Activated CD4-positive, alpha-beta T cell treated with anti-CD3 and anti-CD28 coated beads for 24 hours (primary cell): ENCODE measurements at places on chromosomes 16 and 17.

DNA sequence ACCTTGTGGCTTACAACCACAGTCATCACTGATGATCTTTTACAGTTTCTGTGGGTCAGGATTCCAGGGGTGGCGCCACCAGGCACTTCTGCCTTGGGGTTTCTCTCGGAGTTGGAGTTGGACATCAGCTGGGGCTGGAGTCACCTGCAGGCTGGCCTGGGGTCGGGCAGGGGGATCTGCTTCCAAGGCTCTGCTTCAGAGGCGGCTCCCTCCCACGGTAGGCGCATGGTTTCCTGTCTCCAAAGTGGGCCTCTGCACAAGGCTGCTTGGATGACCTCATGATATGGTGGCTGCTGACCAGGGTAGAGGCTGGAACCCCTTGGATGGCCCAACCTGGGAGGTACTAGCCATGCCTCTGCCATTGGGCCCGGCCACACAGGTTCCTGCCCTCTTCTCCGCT, 170.6 kb upstream of the CIBAR2 start:
- no peak for DNase-seq

DNA sequence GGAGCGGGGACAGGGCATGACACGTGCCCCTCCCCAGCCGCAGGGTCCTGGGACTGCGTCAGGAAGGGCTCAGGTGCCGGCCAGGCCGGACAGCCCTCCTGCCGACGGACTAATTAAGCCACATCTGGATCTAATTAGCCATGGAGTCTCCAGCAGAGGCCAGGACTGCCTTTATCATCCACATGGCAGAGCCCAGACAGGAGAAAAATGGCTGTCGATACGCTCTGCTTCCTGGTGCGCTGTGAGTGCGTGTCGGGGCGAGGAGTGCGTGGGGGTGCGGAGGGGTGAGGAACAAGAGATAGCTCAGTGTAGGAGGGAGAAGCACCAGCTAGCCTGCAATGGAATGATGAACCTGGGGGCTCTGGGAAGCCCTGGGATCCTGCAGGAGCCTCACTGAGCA, 218.8 kb downstream of the IRF8 start:
- DNase-seq, result no peak

DNA sequence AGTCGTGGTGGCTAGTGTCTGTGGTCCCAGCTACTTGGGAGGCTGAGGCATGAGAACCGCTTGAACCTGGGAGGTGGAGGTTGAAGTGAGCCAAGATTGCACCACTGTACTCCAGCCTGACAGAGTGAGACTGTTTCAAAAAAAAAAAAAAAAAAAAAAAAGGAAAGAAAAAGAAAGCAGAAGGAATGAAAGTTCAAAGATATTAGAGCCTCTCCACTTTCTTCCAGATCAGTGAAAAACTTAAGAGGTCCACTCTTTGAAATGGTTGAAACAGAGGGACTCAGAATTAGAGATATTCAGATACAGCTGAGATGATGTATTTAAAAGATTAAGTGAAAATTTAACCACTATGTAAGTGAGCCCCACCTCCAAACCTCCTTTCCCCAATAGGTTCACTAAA, 16.8 kb downstream of the MED13 start:
- no peak for DNase-seq

DNA sequence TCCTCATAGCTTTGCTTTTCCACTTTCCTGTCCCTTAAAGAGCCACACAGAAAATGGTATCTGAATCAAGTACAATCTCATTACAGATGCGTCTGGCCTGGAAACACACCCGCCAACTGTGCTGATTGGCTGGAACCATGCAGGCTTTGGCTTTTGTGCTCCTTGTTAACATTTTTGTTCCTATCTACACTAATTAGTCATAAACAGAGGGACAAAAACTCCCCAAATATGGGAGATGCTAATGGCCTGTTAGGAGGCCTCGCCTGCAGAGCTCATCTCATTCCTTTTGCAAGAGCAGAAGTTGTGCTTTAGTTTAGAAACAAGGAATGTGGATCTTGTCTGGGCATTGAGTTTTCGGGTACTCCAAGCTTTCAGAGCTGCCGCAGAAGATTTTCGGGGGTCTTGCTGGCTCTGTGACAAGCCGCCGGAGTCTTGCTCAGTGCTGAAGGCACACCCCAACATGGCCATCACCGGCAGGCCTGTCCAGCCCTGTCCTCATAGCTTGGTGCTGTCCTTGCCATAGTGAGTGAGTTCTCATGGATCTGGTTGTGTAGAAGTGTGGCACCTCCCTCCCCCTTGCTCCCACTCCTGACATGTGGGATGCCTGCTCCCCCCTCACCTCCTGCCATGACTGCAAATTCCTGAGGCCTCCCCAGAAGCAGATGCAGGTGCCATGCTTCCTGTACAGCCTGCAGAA, 69.8 kb downstream of the METRNL start:
- DNase-seq, result no peak

- DNase-seq, result no peak
Observed at GRCh38 chr16:50463581-50464324, 84.4 kb upstream of the NKD1 start.

DNA sequence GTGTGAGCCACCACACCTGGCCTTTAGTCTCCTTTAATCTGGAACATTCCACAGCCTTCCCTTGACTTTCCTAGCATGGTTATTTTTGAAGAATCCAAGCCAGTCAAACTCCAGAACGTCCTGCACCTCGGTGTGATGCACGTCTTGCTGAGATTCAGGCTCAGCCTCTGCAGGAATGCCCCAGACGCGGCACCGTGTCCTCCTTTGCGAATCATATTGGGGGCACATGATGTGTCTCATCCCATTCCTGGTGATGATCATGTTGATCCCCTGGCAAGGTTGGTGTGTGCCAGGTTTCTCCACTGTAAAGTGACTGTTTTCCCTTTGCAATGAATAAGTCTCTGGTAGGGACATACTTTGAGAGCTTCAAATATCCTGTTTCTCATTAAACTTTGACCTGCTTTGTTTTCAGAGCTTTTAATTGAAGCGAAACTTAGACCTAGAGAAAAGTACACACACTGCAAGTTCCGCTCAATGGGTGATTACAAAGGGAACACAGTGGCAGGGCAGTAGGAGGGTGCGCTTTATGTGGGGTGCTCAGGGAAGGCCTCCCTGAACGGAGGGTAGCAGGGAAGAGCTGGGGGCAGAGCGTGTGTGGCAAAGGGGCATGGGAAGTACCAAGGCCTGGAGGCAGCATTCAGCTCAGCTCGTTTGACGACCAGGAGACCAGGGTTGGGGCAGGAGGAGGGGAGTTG, 9.6 kb upstream of the ATP2C2 start:
- no peak for DNase-seq

GRCh38 chr17:33297643-33298042, 4.5 kb upstream of the ASIC2 start:
- no peak for DNase-seq

DNA sequence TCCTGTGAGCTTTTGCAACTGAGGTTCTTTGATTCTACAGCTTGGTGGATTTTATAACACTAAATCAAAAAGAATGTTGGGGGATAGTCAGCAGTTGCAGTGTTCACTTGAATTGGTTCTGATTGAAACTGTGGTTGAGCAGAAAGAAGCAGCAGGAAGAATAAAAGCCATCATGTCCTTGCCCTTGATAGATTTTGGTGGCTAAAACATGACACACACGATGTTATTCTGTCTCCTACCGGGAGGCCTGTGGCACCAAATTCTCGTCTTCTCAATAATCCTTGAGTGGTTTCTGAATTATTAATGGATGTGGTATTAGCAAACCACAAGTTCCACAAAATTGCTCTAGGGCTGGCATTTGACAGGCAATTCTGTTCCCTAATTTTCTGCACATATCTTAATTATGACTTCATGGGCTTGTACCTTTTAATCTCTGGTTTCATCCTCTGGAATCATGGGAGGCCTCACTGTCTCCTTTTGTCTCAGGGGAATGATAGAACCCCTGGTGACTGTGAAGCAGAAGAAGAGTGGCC, 338.2 kb downstream of the SNX29 start:
- DNase-seq, result no peak

DNA sequence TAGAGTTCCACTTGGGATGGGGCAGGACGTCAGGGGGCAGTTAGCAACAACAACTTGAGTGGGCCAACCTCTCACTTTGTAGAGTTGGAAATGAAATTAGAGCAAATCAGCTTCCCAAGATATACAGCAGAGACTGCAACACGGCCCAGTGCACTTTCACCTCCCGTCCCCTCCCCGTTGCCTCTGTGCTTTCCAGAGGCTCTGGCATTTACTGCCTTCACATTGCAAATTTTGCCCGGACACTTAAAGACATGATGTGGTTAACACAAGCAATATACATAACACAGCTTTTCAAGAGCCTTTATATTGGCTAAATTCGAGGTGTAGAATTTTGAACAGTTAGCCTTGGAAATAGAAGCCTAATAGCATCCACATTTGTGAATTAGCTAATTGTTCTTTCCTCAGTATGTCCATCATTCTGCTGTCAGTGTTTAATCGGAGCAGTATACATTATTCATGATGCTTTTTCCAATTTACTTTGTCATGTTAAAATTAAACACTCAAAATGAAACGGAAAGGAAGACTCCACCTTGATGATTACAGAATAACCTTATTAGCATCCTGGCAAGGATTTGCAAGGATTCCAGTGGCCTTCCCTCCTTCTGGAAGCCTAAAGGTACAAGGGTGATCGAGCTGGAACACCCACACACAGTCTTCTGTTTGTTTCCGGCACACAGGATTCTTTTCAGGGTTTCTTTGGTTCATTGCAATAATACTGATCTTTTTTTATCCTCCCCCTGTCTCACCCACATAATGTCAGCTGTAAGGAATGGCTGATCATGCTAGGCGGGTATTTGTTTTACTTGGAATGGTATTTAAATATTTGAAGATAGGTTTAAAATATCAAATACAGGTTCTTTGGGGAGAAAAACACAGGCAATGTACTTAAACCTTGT, 190.9 kb upstream of the CACNG5 start:
- DNase-seq, result no peak

DNA sequence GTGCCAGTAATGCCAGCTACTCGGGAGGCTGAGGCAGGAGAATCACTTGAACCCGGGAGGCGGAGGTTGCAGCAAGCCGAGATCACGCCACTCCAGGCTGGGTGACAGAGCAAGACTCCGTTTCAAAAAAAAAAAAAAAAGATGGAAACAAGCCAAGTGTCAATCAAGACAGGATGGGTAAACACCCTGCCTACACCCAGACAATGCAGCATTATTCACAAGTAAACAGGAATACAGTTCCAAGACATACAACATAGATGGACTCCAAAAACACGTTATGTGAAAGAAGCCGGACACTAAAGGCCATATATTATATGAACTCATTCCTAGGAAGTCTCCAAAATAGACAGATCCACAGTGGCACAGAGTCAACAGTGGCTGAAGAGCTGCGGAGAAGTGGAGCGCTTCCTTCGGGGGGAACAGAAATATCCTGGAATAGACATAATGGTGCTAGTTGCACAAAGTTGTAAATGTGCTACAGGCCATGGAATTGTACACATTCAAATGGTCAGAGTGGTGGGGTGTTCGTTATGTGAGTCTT, 33.9 kb downstream of the ANKRD11 start:
- no peak for DNase-seq
